ENCODE measurements at places on chromosomes 16 and 17. TPM values are rescaled to one million over a fixed set of nuclear protein-coding genes. Genes with fewer than 3 reads are reported as not detected.

Gene OMG
- 0.44 TPM for total RNA-seq

Gene CRYBA1
- not detected for total RNA-seq

Gene CTU2
- 59.5 TPM for total RNA-seq

Gene KRTAP4-3
- total RNA-seq, result not detected

Gene STAT5A
- 319 TPM for total RNA-seq

Gene HBA2
- not detected for total RNA-seq

Gene DOC2B
- total RNA-seq, result 0.64 TPM

Gene NPIPA8
- total RNA-seq, result 0.30 TPM

Gene UTS2R
- total RNA-seq, result not detected

Gene ARL5C
- not detected for total RNA-seq

Gene GFAP
- not detected for total RNA-seq

Gene PMFBP1
- 0.50 TPM for total RNA-seq

Gene PRR11
- total RNA-seq, result 0.30 TPM

DNA sequence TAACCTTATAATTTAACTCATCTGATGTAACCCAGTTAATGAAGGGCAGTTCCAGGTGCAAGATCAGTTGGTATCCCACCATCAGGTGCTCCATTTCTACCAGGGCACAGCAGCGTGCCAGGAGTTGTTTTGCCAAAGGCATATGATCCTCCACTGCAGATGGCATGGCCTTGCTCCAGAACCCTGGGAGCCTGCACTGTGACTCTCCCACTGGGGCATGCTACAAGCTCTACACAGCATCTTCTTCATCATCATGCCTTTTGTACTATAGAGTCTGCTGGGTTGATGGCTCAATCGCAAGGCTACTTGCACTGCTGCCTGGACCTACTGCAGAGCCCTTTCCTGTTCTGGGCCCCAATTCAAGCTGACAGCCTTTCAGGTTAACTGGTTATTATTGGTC, 11.3 kb upstream of the MAPT start:
- DNase-seq, result no peak

DNA sequence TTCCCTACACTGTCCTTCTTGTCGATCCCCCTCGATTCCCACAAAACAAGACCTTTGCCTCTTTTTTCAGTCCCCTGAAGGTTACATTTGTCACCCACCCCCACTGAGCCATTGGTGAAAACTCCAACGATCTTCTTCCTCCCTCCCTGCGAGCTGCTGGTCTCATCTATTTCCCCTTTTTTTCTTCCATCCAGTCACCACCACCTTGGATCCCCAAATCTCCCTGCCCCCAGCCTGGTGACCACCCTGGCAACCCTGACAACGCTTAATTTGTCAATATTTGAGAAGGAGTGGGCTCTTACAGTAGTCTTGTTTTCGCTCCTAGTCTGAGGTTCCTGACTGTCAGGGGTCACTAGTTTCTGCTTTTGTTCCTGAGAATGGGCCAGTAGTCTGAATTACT, 62.9 kb downstream of the SMPD3 start:
- DNase-seq, result no peak

- DNase-seq, result no peak
Observed at GRCh38 chr16:30350134-30350871, 4.8 kb downstream of the CD2BP2 start.

DNA sequence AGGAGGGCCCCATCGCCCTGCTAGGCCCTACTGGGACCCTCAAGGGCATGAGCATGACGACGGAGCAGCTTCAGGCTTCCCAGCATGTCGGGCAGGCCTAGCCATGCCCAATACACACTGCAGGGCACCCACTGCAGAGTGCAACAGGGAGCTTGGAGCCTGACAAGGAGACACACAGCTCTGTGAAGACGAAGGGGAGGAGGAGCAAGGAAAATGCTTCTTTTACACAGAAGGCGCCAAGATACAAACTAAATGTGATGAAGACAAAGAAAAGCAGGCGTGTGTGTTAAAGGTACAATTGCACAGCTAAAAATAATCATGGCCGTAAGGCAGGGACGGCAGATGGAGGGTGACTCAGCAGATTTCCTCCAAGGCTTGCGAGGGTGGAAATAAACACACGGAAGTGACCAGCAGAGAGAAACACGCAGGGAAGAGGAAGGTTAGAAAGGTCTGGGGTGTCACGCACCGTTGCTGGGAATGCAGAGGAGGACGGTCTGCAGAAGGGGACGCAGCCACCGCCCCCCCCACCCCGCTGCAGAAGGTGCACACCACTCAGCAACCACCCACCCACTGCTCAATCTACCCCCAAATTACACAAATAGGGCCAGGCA, 108.5 kb downstream of the ZNF778 start:
- no peak for DNase-seq

DNA sequence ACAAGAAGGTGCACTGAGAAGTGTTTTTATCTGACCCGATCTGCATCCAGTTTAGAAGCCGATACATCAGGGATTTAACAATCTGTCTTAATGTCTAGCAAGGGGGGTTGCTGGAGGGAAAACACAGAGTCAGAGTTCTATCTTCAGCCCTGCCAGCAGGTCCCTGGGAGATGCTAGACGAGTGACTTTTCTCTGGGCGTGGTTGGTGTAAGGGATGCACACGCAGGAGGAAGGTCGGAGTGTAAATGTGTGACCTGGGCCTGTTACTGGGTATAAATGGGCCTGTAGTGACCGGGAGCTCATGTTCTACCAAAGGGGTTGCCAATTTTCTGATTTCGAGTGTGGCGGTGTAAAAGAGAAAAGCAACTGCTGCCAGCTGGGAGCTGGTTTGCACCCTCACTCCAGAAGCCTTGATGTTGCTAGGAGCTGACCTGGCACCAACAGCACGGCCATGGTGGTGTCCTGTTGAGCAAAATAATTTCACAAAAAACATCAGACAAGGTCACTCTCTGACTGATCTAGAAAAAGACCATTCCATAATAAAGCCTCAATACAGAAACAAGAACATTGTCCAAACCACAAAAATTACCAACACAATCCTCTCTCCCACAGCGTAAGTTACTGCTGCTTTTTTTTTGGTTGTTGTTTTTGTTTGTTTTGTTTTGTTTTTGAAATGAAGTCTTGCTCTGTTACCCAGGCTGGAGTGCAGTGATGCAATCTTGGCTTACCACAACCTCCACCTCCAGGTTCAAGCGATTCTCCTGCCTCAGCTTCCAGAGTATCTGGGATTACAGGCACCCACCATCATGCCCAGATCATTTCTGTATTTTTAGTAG, 1.3 kb upstream of the KCTD13 start:
- DNase-seq, result no peak

- no peak for DNase-seq
Observed at GRCh38 chr16:1614456-1615102, 2.4 kb downstream of the CRAMP1 start.

GRCh38 chr17:40980596-40980995, 3.5 kb downstream of the KRT40 start:
- DNase-seq, result no peak

GRCh38 chr17:36608794-36609497, 7.6 kb downstream of the MRM1 start:
- no peak for DNase-seq

DNA sequence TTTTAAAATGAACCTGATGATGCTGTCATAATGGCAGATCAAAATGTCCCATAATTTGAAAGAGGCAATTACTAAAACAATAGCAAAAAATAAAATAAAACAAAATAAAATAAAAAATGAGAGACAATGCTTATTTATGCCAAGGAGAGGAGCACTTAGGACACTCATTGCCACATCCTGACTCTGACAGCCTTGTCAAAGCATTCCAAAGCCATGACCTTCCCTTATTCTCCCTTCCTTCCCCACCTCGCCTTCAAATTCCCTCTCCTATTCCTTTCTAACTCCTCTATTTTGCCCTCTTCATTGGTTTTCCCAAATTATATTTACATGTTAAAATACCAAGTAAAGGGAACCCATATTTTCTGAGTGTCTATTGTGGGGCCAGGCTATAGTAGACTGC, 220.0 kb downstream of the CDH13 start:
- DNase-seq, result no peak

GRCh38 chr16:86996081-86996480, 321.1 kb downstream of the C16orf95 start:
- DNase-seq, result no peak

GRCh38 chr17:11122908-11123307, 118.1 kb upstream of the SHISA6 start:
- DNase-seq, result no peak

DNA sequence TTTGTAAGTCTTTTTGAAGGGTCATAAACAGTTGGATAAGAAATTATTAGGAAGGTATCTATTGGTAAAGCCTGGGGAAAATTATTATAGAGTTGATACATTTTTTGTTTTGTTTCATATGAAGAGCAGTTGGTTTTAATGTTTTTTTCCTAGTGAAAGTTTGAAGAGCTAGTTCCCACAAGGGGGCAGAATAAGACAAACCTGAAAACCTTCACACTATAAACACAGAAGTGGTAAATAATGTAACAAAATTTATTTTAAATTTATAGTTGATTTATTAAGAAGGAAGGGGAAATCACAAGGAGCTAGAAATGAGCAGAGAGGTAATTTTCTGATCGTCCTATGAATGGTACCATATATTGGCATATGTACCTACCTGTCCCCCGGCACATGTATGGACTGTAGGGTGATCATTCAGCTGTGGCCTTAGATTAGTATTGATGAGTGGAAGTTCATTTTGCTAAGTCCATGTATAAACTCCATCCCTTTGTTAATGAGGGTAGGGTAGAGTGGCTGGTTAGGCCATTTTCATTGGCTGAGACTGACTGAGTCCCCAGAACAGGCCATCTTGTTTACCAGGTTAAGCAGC, 116.3 kb downstream of the TANC2 start:
- no peak for DNase-seq

DNA sequence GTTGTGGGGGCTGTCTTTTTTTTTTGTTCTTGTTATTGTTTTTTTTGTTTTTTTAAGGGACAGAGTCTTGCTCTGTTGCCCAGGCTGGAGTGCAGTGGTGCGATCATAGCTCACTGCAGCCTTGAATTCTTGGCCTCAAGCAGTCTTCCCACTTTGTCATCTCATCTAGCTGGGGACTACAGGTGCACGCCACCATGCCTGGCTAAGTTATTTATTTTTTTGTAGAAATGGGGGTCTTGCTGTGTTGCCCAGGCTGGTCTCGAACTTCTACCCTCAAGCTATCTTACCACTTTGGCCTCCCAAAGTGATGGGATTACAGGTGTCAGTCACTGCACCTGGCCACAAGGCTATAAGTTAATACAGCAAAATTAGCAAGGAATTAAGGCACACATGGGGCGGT, 101.7 kb downstream of the ABCC1 start:
- no peak for DNase-seq

GRCh38 chr16:12202486-12202885, 226.0 kb downstream of the SNX29 start:
- no peak for DNase-seq

- DNase-seq, result no peak
Observed at GRCh38 chr17:76111956-76112355, 8.4 kb upstream of the EXOC7 start.

- DNase-seq, result no peak
Observed at GRCh38 chr16:11627822-11628457, 40.3 kb upstream of the SNN start.

- no peak for DNase-seq
Observed at GRCh38 chr16:84680843-84681629, 18.8 kb upstream of the USP10 start.

DNA sequence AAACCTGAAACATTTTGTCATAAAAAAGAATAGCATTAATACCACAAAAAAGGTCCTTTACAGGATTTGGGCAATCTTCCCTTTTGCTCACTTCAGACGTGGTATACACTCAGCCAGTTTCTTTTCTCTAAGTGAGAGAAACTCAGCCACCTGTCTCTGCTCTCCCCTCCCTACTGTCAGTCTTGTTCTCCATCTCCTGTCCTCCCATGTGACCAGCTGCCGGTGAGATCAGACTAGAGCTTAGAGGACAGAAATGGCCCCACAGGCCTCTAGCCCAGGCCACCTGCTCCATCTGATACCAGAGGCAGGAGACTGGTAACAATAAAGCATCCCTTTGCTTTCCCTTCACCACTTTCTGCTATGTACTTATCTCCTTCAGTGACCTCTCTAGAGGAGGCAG, 34.9 kb downstream of the CMC2 start:
- DNase-seq, result no peak

DNA sequence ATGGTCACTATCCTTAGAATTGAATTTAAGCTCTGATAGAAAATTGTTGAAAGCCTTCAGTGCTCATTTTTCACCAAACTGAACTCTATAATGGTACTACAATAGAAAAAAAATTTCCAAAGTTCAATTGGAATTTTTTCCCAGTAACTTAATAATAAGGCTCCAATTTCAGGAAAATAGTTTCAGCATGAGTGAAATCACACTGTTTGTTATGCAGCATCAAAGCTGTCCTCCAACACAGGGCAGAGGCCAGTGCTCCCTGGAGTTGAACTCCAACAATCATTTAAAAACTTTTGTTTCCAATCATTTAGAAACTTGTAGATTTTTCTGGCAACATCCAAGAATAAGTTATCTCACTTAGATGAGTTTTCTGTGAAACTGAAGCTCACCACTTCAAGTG, 103.1 kb upstream of the HSBP1 start:
- no peak for DNase-seq

- DNase-seq, result no peak
Observed at GRCh38 chr17:6231886-6232731, 161.9 kb downstream of the WSCD1 start.

GRCh38 chr17:36980280-36980761, 31.6 kb downstream of the AATF start:
- no peak for DNase-seq

DNA sequence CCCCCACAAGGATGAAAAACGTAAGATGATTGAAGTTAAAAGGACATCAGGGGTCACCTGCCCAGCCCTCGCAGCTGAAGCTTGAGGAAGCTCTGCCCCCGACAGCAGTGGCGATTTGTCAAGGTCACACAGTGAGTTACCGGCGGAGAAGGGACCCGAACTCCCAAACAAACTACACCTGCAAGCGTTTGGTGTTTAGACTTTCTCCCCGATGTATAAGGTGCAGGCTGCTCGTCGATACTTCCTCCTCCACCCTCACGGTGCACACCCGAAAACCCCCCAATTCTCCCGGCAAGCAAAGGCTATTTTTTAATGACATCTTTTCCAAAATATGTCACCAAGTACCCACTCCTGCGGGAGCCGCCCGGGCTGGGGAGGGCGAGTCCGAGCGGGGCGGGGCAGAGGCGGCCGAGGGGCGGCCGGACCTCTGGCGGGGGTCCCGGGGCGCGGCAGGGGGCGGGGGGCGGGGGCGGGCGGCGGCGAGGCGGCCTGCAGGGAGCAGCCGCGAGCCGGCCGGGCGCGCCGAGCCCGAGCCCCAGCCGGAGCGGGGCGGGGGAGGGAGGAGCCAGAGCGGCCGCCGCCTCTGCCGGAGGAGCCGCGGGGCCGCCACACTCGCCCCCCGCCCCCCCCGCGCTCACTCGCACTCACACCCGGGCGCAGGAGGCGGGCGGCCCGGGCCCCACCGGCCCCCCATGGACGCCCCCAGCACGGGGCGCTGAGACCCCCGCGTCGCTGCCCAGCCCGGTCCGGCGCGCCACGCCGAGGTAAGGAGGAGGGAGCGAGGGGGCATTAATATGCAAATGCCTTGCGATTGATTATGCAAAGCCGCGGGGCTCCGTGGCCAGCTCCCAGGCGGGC, at the start of gene THRA:
THRA (plus strand) TSS at position 637 of the 858 bp plus-strand sequence. CDS start 11,524 bp downstream, outside the sequence.
- peak; percentile 71 for DNase-seq
